ENCODE measurements at places on chromosomes 7 and 10. TPM values are rescaled to one million over a fixed set of nuclear protein-coding genes. Genes with fewer than 3 reads are reported as not detected.

SPDYE11 gene
- total RNA-seq: not detected

SLC16A12 gene
- total RNA-seq: not detected

PRSS37 gene
- not detected for total RNA-seq

LMOD2 gene
- not detected for total RNA-seq

LGI1 gene
- not detected for total RNA-seq

UCMA gene
- not detected for total RNA-seq

Data from melanocyte of skin (primary cell).